ENCODE measurements at places on chromosomes 12 and 14.

GRCh38 chr14:35573911-35574310 lies 39.9 kb downstream of the INSM2 start:
- DNase-seq: no peak

DNA sequence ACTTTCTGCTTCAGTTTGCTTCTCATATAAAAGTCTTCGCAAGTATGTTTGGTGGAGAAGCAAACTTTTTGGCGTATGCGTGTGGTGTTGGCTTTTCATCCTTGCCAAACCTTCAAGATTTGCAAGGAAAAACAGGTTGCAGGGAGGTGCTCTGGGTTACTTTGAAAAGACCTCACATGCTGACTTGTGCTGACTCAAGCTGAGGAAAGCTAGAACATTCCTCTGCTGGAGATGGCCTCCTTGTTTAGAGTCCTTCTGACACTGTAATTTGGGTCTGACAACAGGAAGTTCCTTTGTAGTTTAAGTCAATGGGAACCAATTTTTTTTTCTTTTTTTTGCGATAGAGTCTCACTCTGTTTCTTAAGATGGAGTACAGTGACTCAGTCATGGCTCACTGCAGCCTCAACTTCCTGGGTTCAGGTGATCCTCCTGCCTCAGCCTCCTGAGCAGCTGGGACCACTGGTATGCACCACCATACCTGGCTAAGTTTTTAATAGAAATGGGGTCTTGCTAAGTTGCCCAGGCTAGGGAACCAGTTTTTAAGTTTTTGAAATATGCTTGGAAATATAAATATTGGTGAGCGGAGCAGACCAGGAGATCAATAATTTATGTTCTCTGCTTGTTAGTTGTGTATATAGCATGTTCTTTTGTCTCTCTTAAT lies 2.6 kb upstream of the ACACB start:
- no peak for DNase-seq

GRCh38 chr12:114976959-114977358 lies 293.0 kb upstream of the TBX3 start:
- no peak for DNase-seq

GRCh38 chr14:61559641-61560201 lies 135.6 kb upstream of the HIF1A start:
- no peak for DNase-seq

- DNase-seq: no peak
Measured at GRCh38 chr14:58408681-58409215, 13.0 kb downstream of the TOMM20L start.

- no peak for DNase-seq
Measured at GRCh38 chr12:79681008-79681590, 9.7 kb downstream of the PAWR start.

DNA sequence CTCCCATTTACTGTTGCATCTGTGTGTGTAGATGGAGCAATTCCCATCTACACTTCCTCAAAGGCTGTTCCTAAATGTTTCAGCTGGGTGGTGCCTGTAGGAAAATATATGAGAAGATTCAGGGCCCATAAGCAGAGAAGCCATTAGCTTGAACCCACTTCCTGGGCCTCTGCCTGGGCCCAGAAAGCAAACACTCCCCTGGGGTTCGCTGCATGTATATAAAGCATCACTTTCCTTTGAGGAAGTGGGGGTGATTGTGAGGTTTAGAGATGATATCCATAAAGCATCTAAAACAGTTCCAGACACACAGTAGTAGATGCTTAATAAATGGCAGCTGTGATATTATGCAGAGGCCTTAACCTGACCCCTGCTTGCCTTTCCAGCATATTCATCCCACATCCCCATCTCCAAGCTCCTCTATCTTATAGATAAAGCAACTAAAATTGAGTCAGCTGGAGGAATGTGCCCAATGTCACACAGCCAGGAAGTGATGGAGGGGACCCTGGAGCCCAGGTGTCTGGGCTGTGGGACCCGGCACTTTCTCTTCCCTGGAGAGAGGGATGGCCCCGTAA lies 280.0 kb upstream of the CRY1 start:
- DNase-seq: no peak

DNA sequence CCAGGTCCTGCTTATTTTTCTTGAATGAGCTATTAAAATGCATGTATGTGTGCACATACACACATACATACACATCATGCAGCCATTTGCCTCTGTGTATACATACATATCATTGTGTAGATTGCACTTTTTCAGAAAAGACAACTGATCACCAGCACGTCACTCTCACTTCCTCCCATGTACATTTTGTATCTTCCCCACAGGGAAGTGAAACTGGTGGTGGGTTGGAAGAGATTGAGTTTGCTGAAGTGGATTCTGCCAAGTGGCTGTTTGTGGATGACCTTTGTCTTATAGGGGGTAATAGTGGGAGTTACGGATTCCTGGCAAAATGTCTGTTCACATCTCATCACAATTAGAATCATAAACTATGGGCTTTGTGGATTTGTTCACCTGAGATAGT lies 448.6 kb downstream of the RAD51B start:
- DNase-seq: no peak

DNA sequence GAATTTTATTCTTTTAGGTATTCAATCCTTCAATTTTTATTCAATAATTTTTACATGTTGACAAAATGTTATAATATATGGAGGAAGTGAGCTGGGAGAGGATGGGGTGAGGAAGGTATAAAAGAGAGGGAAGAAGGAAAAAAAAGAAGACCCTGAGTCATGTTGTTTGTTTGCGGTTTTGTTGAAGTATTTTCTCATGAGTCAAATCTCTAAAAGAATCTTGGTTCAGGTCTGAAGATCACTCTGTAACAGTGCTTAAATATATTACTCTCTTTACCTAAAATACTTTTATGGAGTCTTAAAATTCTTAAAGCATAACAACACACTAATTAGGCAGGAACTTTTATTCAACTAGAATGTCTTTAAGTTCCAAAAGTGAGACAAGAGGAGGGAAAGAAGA lies 489.6 kb upstream of the GARIN6 start:
- no peak for DNase-seq

- DNase-seq: no peak
Measured at GRCh38 chr12:130254461-130255276, 83.0 kb upstream of the PIWIL1 start.

DNA sequence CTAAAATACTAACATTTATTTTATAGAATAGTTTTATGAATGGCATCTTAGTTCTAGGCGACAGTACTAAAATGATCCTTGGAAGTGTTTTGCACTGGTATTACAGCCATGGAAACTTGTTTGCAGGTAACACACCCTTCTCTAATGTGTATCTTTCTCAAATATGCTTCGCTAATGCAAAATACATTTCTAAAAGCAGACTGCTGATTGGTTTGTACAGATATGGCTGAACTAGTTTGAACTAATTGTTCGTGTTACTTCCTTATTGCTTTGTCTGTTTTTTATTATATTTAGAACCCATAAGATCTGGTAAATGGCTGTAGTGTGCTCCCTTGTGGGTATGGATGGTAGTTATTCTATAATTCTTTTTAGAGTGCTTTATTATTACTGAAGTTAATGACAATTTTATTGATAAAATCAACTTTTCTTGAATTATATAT lies 53.0 kb downstream of the ATF7IP start:
- DNase-seq: no peak

DNA sequence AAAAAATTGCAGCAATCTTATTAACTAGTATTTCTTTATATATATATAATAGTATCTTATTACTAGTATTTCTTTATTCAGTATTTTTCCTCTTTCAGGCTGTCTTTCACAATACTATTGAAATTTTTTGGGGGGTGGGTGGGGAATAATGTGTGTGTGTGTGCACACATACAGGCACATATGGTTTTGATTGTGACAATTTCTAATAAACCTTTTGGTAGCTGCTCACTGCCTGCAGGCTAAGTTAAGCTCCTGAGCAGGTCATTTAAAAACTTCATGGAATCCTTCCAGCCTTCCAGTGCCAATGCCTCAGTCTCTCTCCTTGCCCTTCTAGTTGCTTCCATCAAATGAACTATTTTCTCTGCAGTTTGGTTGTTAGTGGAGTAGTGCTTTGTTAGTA lies 490.1 kb downstream of the PCNX1 start:
- no peak for DNase-seq

DNA sequence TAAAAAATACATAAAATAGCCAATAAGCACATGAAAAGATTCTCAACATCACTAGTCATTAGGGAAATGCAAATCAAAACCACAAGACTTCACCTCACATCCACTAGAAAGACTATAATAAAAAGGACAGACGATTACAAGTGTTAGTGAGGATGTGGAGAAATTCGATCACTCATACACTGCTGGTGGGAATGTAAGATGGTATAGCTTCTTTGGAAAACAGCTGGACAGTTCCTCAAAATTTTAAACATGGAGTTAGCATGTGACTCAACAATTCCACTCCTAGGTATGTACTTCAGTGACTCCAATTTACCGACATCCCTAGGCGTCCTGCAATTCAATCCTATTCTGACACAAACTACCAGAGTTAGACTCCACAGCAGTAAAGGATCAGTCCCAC lies 13.7 kb downstream of the TRIM9 start:
- DNase-seq: no peak

DNA sequence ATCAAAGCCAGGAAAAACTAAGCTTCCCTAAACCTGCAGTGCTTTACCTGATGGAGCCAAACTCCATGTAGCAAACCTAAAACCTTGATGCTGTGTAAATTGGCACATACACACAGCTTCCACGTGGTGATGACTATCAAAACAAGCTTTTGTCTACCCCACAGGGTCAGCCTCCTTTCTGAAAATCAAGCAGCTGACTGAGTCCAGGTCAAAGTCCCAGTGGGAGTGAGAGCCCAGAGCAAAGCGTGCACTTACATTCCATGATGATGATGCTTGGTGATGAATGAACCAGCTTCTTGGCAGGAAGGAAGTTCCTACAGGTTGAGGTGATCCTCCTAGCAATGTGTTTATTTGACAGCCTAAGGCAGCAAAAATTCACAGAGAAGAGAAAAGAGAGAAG lies 630.0 kb upstream of the TBX3 start:
- DNase-seq: no peak

Data from stimulated activated naive CD4-positive, alpha-beta T cell treated with Interleukin-2 at 50 U/mL for 16 hours (primary cell).